ENCODE measurements at places on chromosomes 3 and 15. TPM values are rescaled to one million over a fixed set of nuclear protein-coding genes. Genes with fewer than 3 reads are reported as not detected.

The PLA2G4E gene
- not detected for total RNA-seq

The KCNMB2 gene
- not detected for total RNA-seq

The WNT5A gene
- total RNA-seq, result 2,720 TPM

The SCAANT1 gene
- total RNA-seq, result not detected

The TUSC7 gene
- total RNA-seq, result not detected

The FAM240A gene
- not detected for total RNA-seq

The ZNF662 gene
- total RNA-seq, result 17.1 TPM

The HAPLN3 gene
- total RNA-seq, result 11.4 TPM

The PDCD7 gene
- 18.3 TPM for total RNA-seq

The PDZRN3 gene
- total RNA-seq, result 12.8 TPM

The ARPP21 gene
- under 0.01 TPM for total RNA-seq

The SH2D7 gene
- total RNA-seq, result not detected

The CHRNA3 gene
- not detected for total RNA-seq

The SERPINI2 gene
- total RNA-seq, result not detected

The SYNPR gene
- not detected for total RNA-seq

The SMAD6 gene
- total RNA-seq, result 9.4 TPM

The OXTR gene
- total RNA-seq, result 81.4 TPM

The SLTM gene
- total RNA-seq, result 55.1 TPM

The ANKRD63 gene
- not detected for total RNA-seq

The PROS1 gene
- total RNA-seq, result 5.0 TPM

The GADL1 gene
- total RNA-seq, result not detected

The CISH gene
- 1.5 TPM for total RNA-seq

The LRRC2 gene
- total RNA-seq, result not detected

The MUSTN1 gene
- 0.79 TPM for total RNA-seq

The INSYN1 gene
- under 0.01 TPM for total RNA-seq

The GPR27 gene
- total RNA-seq, result not detected

The CNTN4 gene
- not detected for total RNA-seq

The CHCHD6 gene
- total RNA-seq, result 2.4 TPM

The TRAK1 gene
- 44.8 TPM for total RNA-seq
